Effector memory CD8-positive, alpha-beta T cell (primary cell): ENCODE measurements at places on chromosomes 16 and 17.

DNA sequence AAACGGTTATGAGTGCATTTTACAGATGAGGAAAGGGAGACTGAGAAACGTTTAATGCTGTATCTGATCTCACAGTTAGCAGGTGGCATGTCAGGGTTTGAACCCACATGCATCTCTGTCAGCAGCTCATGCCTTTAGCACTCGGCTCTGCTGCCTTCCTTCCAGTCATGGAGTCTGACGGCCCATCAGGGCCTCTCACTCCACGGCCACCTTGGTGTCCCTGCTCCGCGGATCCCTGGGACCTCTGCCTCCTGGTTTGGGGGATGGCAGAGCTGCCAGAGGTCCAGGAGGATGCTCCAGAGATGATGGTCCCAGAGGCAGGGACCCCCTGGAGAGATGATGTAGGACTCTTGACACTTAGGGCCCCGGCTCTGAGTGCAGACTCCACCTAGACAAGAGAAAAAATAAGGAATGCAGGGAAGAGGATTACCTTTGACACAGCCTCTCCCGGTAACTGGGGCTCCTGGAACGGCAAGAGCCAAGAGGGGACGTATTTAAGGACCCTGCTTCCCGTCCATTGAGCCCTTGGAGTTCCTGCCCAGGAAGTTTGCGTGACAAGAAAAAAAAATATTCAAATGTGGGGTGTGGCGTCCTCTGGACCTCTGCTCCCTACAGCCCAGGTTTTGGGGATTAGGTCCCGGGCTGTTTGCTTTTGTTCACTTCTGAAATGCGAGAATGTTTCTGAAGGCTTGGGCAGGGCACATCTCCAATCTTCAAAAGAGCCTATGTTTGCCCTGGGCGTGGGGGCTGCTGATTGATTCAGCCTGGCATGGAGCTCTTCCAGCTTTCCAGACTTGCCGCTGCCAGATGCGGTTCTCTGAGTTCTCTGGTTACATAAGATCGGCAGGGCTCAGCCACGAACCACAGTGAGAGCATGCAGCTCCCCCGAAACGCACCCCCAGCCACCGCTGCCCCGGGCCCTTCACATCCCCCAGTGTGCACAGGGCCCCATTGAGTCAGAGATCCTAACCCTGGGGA is at the start of gene ALDH3A1:
Gene ALDH3A1, minus strand, starts transcription at position 470 of the 978 bp plus-strand sequence. CDS start 3,169 bp downstream, outside the sequence.
- H3K4me3 ChIP-seq: no peak within 1 kb of the TSS
- no peak for DNase-seq
- peaks cover 7% of the 10 kb centered on the region for H3K4me1 ChIP-seq
- H3K27ac ChIP-seq: no peak within 1 kb of the TSS
- peaks cover 37% of the 10 kb centered on the region for H3K27me3 ChIP-seq
- H3K36me3 ChIP-seq: no peaks in the 10 kb centered on the region

GRCh38 chr16:85789773-85790172 is 9.6 kb downstream of the EMC8 start:
- H3K36me3 ChIP-seq: peaks cover 22% of the 10 kb centered on the region
- no peak for DNase-seq
- H3K4me3 ChIP-seq: no peak overlapping the region
- H3K27ac ChIP-seq: peak overlapping the region; percentile 54
- H3K4me1 ChIP-seq: peaks cover 15% of the 10 kb centered on the region
- H3K27me3 ChIP-seq: no peaks in the 10 kb centered on the region

DNA sequence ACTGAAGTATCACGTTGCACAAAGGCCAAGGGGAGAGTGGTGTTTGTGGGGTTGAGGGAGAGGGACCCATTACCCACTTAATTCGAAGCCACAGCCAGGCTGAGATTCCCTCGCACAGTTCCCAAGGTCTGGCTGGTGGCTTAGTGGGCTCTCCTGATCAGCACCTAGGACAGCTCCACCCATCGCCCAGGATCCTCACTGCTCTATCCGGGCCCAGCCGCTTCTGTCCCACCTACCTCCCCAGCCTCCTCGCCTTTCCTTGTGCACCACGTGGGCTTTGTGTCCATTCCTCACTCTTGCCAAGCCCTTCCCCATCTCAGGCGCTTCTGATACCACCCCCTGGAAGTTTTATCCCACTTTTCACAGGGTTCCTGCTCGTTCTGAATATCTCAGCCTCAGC is 163.5 kb downstream of the CCT6B start:
- H3K4me3 ChIP-seq: no peak overlapping the region
- H3K27ac ChIP-seq: no peak overlapping the region
- H3K27me3 ChIP-seq: peaks cover 73% of the 10 kb centered on the region

DNA sequence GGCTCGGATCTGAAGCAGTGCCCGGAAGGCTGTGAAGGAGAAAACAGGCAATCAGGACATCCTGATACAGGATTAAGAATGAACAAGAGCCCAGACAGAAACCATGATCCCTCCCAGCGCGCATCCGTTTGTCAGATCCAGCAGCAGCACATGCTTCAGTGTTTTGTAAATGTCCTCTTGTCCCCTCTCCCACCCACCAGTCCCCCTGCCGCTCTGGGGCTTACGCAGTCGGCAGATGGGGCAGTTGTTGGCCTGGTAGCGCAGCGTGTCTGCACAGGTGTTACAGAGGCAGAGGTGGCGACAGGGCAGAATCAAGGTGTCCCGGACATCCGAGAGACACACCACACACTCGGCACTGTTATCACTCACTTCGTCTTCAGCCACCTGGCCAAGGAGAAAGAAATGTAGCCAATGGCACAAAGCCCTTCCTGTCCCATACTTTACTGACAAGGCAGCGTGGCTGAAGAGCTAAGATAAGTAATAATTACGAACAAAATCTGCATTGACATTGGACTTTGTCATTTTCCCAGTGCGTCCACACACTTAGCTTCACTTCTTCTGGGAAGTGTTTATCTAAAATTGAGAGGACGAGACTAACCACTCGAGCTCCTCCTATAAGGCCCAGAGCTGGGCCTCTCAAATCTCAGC is 20.7 kb upstream of the FOXJ1 start:
- DNase-seq: no peak
- H3K4me1 ChIP-seq: peaks cover 3% of the 10 kb centered on the region
- H3K27me3 ChIP-seq: no peaks in the 10 kb centered on the region
- H3K36me3 ChIP-seq: peaks cover 9% of the 10 kb centered on the region
- H3K27ac ChIP-seq: no peak overlapping the region
- no peak overlapping the region for H3K4me3 ChIP-seq

GRCh38 chr16:11005611-11005975 is 61.2 kb downstream of the CLEC16A start:
- peaks cover 21% of the 10 kb centered on the region for H3K36me3 ChIP-seq
- H3K4me3 ChIP-seq: no peak overlapping the region
- DNase-seq: no peak
- no peaks in the 10 kb centered on the region for H3K4me1 ChIP-seq

DNA sequence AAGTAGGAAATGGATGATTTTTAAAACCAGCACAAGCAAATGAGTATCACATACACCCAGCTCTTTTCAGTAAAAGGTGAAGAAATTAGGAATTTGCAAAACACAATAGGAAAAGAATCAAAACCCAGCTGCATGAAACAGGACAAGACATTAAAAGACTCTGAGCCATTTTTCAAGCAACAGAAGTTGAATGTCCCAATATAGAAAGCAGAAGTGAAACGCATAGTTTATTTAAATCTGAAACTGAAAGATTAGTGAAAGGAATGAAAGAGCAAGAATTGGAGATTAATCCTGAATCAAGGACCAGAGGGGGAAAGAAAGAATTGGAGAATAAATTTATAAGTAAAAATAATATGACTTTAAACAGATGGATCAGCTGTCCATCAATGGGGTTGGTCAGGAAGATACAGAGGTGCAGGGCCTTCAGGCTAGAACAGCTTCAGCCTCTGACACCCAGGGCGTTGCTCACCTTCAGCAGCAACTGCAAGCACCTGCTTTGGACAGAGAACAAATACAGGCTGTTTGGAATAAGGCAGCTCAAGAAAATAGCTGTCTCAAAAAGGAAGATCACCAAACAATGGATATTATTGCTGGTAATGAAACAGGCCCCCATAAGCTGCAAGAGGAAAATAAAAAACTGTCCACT is 3.9 kb upstream of the ARHGAP17 start:
- H3K4me3 ChIP-seq: peak overlapping the region; percentile 24
- H3K4me1 ChIP-seq: peaks cover 46% of the 10 kb centered on the region
- H3K27me3 ChIP-seq: no peaks in the 10 kb centered on the region
- peaks cover 6% of the 10 kb centered on the region for H3K36me3 ChIP-seq
- DNase-seq: no peak

DNA sequence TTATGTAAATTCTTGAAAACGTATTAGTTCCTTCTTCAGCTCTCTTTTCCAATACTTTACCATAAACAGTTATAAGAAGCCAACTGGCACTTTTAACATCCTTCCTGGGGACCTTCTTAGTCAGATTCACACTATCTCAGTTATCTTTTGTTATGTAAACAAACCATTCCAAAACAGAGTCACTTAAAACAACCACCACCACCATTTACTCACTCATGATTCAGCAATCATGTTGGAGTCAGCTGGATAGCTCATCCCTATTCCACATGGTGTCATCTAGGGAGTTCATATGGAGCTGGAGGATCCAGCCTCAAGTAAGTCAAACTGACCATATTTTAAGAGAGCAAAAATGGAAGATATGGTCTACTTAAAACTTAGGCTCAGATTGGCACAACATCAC is 240.3 kb upstream of the IRX3 start:
- H3K36me3 ChIP-seq: no peaks in the 10 kb centered on the region
- no peak overlapping the region for H3K4me3 ChIP-seq
- no peak for DNase-seq
- no peaks in the 10 kb centered on the region for H3K4me1 ChIP-seq
- no peak overlapping the region for H3K27ac ChIP-seq
- H3K27me3 ChIP-seq: peaks cover 13% of the 10 kb centered on the region

DNA sequence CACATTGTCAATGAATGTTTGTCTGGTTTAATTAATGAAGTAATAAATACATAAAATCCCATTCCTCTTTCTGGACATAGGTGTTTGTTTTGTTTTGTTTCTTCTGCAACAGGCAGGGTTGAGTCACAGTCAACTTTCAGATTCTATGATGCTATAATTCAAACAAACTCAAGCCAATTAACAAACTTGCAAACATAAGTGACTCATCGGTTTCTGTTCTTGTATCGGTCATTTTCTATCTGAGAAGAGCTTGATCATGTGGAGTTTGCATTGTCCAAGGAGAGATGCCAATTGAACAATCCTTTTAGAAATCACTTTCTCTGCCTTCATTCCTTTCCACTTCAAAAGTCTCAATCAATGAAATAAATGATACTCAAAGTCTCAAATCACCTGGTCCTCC is 294.2 kb upstream of the C16orf82 start:
- no peaks in the 10 kb centered on the region for H3K36me3 ChIP-seq
- H3K27ac ChIP-seq: no peak overlapping the region
- DNase-seq: no peak
- no peak overlapping the region for H3K4me3 ChIP-seq

GRCh38 chr17:70699408-70699807 is 530.1 kb downstream of the KCNJ2 start:
- H3K4me3 ChIP-seq: no peak overlapping the region
- no peaks in the 10 kb centered on the region for H3K4me1 ChIP-seq
- no peaks in the 10 kb centered on the region for H3K27me3 ChIP-seq

DNA sequence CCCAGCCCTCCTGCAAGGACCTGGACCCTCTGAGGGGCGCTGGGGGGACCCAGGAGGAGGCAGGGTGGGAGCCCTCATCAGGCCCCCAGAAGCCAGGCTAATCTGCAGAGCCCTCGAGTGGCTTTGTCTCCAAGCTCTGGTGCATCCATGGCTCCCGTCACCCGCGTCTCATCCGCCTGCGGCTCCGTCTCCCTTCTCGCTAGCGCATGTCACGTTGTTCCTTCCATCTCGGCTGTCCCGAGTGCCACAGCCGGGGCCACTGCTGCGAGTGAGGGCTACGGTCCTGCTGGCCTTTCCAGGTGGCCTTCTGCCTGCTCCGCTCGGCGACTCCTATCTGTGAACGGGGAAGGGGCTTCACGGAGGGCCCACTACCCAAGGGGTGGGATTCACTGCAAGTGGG is 53.6 kb downstream of the ZFPM1 start:
- peaks cover 5% of the 10 kb centered on the region for H3K4me1 ChIP-seq
- peaks cover 21% of the 10 kb centered on the region for H3K36me3 ChIP-seq
- H3K4me3 ChIP-seq: no peak overlapping the region
- DNase-seq: no peak

- peak overlapping the region; percentile 66 for H3K27ac ChIP-seq
- H3K27me3 ChIP-seq: no peaks in the 10 kb centered on the region
- H3K4me1 ChIP-seq: peaks cover 4% of the 10 kb centered on the region
- peaks cover 41% of the 10 kb centered on the region for H3K36me3 ChIP-seq
- no peak overlapping the region for H3K4me3 ChIP-seq
Observed at GRCh38 chr16:71933913-71934695, 38.8 kb downstream of the IST1 start.

GRCh38 chr16:15398618-15399316 is 3.2 kb downstream of the MPV17L start:
- H3K36me3 ChIP-seq: no peaks in the 10 kb centered on the region
- DNase-seq: no peak
- H3K4me1 ChIP-seq: no peaks in the 10 kb centered on the region
- H3K27ac ChIP-seq: no peak overlapping the region

GRCh38 chr16:88471575-88471974 is 18.5 kb downstream of the ZFPM1 start:
- peak overlapping the region; percentile 48 for H3K4me3 ChIP-seq
- peaks cover 73% of the 10 kb centered on the region for H3K36me3 ChIP-seq
- peak overlapping the region; percentile 94 for H3K27ac ChIP-seq
- H3K27me3 ChIP-seq: no peaks in the 10 kb centered on the region

GRCh38 chr16:55039931-55040330 is 109.3 kb downstream of the IRX5 start:
- H3K4me3 ChIP-seq: no peak overlapping the region
- peaks cover 2% of the 10 kb centered on the region for H3K36me3 ChIP-seq
- no peaks in the 10 kb centered on the region for H3K4me1 ChIP-seq
- no peaks in the 10 kb centered on the region for H3K27me3 ChIP-seq

DNA sequence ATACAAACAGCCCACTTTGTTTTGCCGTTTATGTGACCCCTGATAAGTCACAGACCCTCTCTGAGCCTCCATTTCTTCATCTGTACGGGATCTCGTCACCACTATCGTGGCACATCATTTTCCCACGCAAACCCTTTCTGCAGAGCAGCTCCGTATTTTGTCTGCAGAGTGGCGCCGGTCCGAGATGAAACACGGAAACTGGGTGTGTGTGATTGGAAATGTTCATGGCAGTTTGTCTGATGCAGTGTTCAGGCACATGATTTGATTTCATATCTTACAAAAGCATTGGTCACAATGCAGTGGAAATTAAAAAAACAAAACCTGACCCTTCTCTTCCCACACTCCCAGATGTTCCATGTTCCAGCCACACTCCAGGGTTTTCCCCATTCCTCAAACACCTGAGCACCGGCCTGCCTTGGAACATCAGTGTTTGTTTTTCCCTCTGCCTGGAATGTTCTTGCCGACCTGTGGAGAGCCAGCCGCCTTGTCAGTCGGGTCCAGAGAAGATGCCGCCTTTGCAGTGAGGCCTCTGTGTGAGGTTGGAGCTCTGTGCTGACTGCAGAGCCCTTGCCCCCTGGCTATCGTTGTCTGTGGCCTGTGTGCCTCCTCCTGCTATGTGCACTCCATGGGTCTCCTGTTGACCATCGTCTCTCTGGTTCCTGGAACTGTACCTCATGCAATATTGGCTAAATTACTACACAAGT is 39.2 kb downstream of the NT5M start:
- H3K4me1 ChIP-seq: no peaks in the 10 kb centered on the region
- no peaks in the 10 kb centered on the region for H3K27me3 ChIP-seq
- no peak overlapping the region for H3K27ac ChIP-seq
- no peak overlapping the region for H3K4me3 ChIP-seq
